ENCODE measurements at places on chromosomes 2 and 18. TPM values are rescaled to one million over a fixed set of nuclear protein-coding genes. Genes with fewer than 3 reads are reported as not detected.

C1QL2 gene
- not detected for total RNA-seq

TBR1 gene
- not detected for total RNA-seq

CRYBA2 gene
- not detected for total RNA-seq

CLHC1 gene
- 5.6 TPM for total RNA-seq

PJVK gene
- 0.60 TPM for total RNA-seq

NT5C1B gene
- not detected for total RNA-seq

ACOXL gene
- not detected for total RNA-seq

EMX1 gene
- total RNA-seq, result not detected

POMC gene
- total RNA-seq, result 0.59 TPM

GPBAR1 gene
- total RNA-seq, result not detected

ZNF396 gene
- total RNA-seq, result 1.6 TPM

MYO3B gene
- 0.47 TPM for total RNA-seq

PID1 gene
- total RNA-seq, result 11.4 TPM

PFN4 gene
- total RNA-seq, result not detected

CXCR1 gene
- not detected for total RNA-seq

RAPGEF4 gene
- 0.90 TPM for total RNA-seq

MDH1B gene
- total RNA-seq, result 0.83 TPM

DOK1 gene
- total RNA-seq, result 21.3 TPM

CAVIN2 gene
- 18.4 TPM for total RNA-seq

CD8B2 gene
- 0.23 TPM for total RNA-seq

CHN1 gene
- 1.7 TPM for total RNA-seq

SERPINB10 gene
- total RNA-seq, result not detected

FOXI3 gene
- not detected for total RNA-seq

ZDBF2 gene
- total RNA-seq, result 8.5 TPM

RAB6C gene
- total RNA-seq, result not detected

SF3B6 gene
- total RNA-seq, result 89.5 TPM

ZAP70 gene
- not detected for total RNA-seq

GFPT1 gene
- 49.1 TPM for total RNA-seq
